NCI-H2171 (cell line): ENCODE measurements at places on chromosomes 2 and 18.

DNA sequence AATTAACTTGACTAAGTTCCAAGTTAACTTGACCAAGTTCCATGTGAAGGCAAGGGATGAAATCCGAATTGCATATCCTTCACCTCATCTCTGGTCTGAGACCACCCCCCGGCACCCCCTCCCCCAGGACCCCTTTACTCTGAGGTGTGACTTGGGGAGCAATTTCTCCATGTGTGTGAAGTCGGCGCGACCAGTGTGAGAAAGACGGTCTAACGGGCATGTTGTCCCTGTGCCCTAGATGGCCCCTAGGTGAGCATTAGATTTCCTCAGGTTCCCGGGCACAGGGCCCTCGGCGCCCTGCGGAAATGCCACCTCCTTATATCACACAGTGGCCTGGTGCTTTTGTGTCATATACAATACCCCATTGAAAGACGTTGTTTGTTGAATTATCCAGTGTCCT, 137.1 kb downstream of the CTIF start:
- DNase-seq: no peak

DNA sequence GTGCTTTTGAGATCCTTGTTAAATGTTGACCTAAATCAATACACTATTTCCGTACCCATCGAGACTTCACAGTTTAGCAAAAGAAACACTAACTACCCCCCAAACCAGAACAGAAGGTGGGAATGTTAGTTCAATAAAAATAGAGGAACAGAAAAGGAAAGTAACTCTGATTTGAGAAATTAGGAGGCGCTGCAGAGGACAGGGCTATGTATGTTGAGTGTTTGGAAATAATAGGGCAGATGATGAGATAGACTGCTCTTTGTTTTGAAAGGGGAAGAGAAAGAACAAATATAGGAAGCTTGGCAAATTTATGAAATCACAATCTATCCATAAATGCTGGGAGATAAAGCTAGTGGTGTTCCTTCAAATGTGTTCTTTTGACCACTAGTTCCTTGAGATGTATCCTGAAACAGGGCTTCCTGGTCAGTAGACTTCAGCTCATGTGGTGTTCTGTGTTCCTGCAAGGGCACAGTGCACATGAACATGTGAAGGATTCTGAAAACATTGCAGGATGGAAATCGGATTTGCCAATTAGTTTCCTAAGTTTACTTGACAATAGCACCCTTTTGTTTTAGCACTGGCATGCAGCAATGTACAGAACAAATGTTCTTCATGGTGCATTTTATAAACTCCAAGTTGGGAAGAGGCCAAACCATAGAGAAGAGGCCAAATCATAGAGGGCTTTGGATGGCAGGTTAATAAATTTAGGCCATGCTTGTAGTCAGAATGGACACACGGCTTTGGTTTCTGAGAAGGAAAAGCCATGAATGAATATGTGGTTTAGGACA, 39.8 kb downstream of the RHBDD1 start:
- no peak for DNase-seq

DNA sequence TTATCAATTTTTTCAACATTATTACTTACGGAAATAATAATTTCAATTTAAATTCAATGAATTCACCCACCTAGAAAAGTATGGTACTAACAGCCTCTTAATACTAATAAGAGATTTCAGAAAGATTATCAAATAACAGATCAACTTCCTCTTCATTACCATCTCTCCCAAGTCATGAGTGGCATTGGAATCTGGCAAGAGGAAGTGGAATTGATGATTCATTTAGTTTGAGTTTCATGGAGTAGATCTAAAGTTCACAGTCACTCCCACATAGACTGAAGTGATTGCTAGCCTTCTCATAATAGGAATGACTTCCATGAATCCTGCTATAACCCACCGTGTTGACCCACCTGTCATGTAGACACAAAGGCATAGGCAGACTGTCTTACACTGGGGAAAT, 77.7 kb upstream of the WDR75 start:
- DNase-seq: no peak

- DNase-seq: no peak
Measured at GRCh38 chr2:237533668-237534161, 32.7 kb upstream of the PRLH start.

DNA sequence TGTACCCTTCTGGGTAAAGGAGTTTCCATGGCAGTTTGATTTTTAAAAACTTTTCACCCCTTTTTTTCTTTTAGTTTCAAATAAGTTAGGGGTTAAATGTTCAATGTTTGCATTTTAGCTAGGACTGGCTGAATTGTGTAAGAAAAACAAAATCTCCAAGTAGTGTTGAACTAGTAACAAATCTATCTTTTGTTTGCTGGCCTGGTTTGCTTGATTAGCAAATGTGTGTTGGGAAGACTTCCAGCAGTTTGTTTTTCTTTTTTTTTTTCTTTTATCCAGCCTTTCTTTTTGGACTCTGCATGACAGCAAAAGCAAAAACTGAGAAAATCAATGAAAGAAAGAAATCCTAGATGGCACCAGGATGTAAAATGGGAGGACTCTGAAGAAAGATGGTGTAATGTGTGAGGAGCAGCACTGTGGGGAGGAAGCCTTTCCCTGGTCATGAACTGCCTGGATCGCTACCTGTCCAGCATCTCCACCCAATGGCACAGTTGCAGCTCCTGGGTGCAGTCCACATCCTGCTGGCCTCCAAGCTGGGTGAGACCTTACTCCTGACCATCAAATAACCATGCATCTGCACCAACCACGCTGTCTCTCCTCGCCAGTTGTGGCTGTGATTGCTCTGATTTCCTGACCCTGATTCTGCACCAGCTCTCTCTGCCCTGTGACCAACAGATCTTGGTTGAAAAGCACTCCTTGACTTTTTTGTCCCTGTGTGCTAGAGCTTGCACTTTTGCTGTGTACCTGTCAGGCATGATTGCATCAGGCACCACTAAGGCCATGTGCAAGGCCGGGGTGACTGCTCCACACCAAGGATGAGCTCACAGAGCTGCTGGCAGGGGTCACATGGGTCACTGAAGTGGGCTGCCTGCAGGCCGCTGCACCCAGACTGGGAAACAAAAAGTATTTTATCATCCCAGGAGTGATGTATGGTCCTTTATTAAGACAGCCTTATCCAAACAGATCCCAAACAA, 71.2 kb upstream of the ZNF236 start:
- DNase-seq: no peak

DNA sequence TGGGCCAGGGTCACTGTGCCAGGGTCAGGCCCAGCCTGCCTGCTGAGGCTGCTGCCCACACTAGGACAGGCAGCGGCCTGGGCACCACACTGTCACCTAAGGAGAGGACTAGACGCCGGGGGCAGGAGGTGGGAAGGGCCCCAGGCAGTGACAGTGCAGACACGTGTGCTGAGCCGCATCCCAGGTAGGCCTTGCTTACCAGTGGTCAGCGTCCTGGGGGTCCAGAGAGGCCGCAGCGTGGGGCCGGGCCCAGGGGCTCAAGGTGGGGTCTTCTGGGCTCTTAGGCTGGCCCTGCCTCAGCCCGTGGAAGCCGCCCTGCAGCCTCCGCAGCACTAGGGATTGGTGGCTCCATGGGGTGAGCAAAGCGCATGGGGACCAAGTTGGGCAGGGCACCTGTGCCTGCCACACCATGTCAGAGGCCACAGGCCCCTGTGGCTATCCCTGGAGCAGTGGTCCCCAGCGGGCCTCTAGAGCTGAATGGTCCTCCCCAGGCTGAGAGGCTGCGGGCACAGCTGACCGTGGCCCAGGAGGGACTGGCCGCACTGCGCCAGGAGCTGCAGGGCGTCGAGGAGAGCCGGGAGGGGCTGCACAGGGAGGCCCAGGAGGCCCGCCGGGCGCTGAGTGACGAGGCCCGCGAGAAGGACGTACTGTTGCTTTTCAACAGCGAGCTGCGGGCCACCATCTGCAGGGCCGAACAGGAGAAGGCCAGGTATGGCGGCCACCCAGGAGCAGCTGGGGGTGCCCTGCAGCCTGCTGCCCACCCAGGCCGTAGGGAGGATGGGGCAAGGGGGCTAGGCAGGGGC, 35.2 kb upstream of the SNED1 start:
- DNase-seq: no peak

- DNase-seq: peak; percentile 96
Measured at GRCh38 chr2:23532391-23533337, 147.7 kb downstream of the KLHL29 start.

DNA sequence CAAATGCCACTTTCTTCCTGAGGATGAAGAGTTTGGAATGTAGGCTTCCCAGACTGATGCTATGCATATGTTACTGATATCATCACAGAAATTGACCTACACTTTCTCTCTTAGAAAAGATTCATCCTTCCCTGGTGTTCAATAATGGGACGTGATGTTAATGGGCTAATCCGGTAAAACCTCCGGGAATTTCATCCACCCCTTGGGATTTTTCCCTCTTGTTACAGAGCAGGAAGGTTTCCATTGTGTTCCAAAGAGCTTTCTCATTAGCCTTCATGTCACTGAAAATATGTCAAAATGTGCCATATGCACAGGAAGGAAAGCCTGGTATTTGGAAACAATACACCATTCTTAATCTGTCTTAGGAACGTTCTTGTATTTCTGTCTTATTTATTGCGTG, 20.7 kb downstream of the ALPK2 start:
- peak; percentile 2 for DNase-seq

DNA sequence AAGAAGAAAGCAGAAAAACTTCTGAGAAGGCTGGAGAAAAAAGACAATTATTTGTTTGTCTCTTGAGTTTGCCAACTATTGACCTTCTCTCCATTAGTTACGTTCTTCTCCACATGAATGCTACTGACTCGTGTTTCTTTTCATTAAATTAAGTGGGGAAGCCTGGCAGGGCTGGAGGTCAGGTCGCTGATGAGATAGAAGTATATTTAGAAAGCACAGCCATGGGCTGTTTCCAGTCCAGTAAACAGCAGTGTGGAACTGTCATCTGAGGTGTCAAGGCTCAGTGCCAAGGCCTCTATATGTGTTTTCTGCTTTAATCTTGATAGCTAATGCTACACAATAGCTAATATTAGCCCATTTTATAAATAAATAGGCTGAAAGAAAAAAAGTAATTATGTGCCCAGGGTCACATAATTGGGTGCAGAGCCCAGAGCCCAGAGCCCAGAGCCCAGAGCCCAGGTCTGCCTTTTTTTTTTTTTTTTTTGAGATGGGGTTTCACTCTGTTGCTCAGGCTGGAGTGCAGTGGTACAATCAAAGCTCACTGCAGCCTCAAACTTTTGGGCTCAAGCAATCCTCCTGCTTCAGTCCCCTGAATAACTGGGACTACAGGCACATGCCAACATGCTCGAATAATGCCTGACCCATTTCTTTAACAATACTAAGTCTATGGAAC, 6.3 kb downstream of the MSGN1 start:
- no peak for DNase-seq

DNA sequence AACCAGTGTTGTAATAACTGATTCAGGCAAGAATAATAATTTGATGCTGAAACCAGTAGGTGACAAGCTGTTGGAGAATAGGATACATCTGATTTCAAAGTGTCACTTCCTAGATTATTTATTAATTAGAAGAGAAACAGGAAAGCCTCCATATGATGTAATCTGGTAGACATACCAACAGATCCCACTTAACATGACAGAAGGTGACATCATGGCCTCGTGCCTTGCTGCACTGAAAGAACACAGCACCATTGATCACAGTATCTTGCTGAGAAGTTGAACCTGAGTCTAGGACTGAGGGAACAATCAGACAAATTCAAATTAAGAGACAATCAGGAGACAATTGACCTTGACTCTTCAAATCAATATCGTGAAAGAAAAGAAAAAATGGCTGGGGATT, 131.6 kb upstream of the DLGAP1 start:
- DNase-seq: no peak

DNA sequence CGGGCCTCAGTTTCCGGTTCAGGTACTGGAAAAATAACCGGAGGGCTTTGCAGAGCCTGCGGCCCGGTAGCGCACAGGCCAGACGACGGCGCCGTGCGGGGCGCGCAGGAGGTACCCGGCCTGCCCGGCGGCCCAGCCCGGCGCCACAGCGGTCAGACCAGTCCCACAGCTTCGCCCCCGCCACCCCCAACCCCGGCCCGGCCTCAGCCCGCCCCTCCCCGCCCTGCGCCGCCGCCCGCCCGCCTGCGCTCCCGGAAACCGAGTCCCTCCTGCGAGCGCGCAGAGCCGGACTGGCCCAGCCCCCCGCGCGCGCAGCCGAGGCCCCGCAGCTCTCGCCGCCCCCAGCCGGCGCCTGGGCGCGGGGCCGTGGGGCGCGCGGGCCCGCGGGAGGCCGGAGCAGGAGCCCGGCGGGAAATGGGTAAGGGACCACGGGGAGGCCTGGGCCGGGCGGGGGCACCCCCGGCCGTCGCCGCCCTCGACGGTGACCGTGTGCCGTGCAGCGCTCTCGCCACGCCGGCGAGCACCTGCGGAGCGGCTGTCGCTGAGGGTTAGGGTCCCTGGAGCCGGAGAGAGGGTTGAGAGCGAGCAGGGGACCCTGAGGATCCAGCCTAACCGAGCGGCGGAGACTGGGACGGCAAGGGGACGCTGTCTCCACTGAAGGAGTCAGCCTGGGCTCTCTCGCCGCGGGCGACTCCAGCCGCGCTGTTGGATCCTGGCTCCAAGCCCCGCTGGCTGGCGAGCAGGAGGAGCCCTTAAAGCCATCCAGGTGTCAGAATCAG, 16.5 kb upstream of the PSD4 start:
- DNase-seq: peak; percentile 23

GRCh38 chr2:30710461-30710860, 96.8 kb downstream of the CAPN13 start:
- no peak for DNase-seq

DNA sequence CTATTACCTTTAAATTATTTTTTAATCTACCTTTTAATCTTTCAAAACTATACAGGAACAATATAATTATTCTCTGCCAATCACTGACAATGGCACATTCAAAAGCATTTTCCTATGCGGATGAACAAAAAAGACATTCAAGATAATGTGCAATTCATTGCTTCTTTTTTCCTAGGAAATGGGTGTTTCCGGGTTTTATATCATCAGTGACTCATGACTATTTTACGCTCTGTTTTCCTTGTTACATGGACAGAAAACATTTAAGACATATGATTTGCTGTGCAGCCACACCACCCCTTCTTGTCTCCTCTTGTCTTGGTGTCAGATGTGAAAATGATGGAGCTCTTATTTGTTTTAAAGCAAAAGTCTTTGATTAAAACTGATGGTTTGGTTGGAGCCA, 184.7 kb upstream of the LINC00305 start:
- DNase-seq: no peak

DNA sequence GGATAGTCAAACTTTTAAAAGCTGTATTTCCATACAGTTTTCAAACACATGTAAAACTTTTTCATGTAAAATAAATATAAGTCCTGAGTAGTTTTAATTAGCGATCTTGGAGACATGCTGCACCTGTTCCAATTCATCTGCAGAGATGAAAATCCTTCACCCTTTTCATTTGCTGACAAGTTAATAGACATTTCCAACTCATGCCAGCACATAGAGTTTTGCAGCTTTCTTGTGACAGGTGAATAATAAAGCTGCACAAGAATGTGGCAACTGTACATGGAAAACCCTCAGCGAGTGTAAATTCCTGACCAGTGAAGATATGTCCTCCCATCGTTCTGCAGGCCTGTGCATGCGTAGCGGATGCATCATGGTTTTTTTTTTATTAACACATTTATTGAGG, 771.4 kb downstream of the TDRD15 start:
- DNase-seq: no peak

GRCh38 chr18:36181898-36182506, 5.3 kb upstream of the MOCOS start:
- DNase-seq: no peak

GRCh38 chr18:29969876-29970275, 1072.7 kb downstream of the DSC3 start:
- no peak for DNase-seq

GRCh38 chr2:161625996-161626395, 1.8 kb downstream of the SLC4A10 start:
- no peak for DNase-seq

- DNase-seq: no peak
Measured at GRCh38 chr2:120745420-120746111, 9.9 kb downstream of the GLI2 start.
